Thoracic aorta endothelial cell (primary cell): ENCODE measurements at places on chromosomes 16 and 17. TPM values are rescaled to one million over a fixed set of nuclear protein-coding genes. Genes with fewer than 3 reads are reported as not detected.

The DOC2A gene
- 0.13 and 0.22 TPM in 2 replicates for total RNA-seq

The CACNG5 gene
- total RNA-seq = not detected in 2 replicates

The CEMP1 gene
- not detected in 2 replicates for total RNA-seq

The DBF4B gene
- total RNA-seq = 9.2 and 14.9 TPM in 2 replicates

The TNK1 gene
- 0.27 and 0.29 TPM in 2 replicates for total RNA-seq

The KRT12 gene
- total RNA-seq = not detected in 2 replicates

The KRTAP2-3 gene
- total RNA-seq = not detected in 2 replicates

The CEP295NL gene
- total RNA-seq = 1.9 and 2.6 TPM in 2 replicates

The DCXR gene
- total RNA-seq = 44.3 and 54.9 TPM in 2 replicates

The AATK gene
- total RNA-seq = 2.1 and 3.8 TPM in 2 replicates

The ITGA2B gene
- total RNA-seq = 0.22 TPM in 1 of 2 replicates, not detected in the other

The GJD3 gene
- not detected in 2 replicates for total RNA-seq

The CLEC19A gene
- not detected in 2 replicates for total RNA-seq

The FOXL1 gene
- total RNA-seq = 2.0 and 4.2 TPM in 2 replicates

The ZNF423 gene
- total RNA-seq = 0.53 and 1.7 TPM in 2 replicates

The MRTFB gene
- 37.1 and 46.9 TPM in 2 replicates for total RNA-seq

The CANT1 gene
- total RNA-seq = 75.0 and 76.7 TPM in 2 replicates

The CDK5R1 gene
- 2.1 TPM in 2 replicates for total RNA-seq

The CD300E gene
- total RNA-seq = not detected in 2 replicates

The KRT9 gene
- not detected in 2 replicates for total RNA-seq

The PKMYT1 gene
- 15.2 and 27.6 TPM in 2 replicates for total RNA-seq
